H1 (cell line): ENCODE measurements at places on chromosomes 3 and 15. TPM values are rescaled to one million over a fixed set of nuclear protein-coding genes. Genes with fewer than 3 reads are reported as not detected.

DNA sequence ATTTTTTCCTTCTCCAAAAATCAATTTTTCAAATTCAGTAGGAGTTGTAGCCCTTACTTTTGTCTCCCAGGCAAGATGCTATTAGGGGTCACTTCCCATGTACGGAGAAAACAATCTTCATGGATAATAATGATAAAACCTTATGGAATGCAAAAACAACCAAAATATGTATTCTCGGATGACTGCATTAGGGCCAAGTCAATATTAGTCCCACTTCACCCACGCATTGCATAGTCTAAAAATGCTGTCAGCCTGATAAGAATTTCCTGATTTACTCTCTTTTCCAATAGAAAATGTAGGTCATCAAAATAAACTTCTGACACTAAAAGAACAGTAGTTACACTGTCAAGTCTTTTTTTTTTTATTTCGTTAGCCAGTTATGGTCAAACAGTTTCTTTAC is 2.7 kb downstream of the VGLL3 start:
- no peak for DNase-seq

DNA sequence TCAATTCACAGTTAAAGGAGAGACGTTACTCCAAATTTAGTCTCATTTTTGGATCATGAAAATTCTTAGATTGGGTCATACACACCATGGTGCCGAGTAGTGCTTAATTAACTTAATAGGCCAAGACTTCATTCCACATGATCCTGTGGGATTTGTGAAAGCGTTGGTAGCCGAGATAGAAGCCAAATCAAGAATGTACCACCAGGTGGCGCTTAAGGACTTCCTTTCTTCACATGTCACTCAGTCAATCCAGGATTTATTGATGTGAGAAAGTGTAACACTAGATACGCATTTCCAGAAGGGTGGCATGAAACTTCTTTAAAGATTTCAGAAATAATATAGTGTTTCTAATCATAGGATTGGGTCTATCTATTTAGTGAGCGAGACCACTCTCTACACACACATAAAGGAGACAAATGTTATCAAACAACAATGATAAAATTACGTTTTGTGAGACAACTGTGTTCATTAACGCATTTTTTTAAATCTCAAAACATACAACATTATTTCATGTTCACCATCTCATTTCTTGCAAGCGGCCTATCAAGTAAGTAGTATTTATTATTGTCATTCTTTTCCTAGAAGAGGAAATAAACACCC is 436.1 kb downstream of the CHL1 start:
- peak; percentile 51 for DNase-seq

GRCh38 chr3:64150623-64151207 is 74.6 kb downstream of the PRICKLE2 start:
- DNase-seq = no peak

GRCh38 chr3:186929685-186930084 is 641 bp upstream of the ST6GAL1 start:
- DNase-seq = no peak

DNA sequence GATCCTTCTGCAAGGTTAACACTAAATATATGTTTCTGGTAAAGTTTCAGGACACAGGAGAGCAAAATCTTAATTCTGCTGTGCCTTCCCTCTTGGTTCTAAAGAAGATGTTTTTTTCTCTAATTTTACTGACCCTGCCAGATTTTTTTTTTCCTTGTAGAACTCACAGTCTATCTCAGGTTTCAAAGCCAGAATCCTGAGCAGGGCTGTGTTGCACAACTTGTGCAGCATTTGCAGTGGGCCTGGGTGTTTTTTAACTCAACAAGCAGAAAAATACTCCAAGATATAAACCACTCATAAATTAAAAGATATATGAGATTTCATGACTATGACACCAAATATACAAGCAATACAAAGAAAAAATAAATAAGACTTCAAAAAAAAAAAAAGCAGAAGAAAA is 40.2 kb upstream of the ARF4 start:
- DNase-seq = no peak

GRCh38 chr3:130772129-130772528 is 25.5 kb upstream of the PIK3R4 start:
- no peak for DNase-seq

- DNase-seq = no peak
Observed at GRCh38 chr3:129596194-129597086, 10.0 kb downstream of the PLXND1 start.

- DNase-seq = peak; percentile 1
Observed at GRCh38 chr15:35481992-35482391, 64.0 kb downstream of the DPH6 start.

DNA sequence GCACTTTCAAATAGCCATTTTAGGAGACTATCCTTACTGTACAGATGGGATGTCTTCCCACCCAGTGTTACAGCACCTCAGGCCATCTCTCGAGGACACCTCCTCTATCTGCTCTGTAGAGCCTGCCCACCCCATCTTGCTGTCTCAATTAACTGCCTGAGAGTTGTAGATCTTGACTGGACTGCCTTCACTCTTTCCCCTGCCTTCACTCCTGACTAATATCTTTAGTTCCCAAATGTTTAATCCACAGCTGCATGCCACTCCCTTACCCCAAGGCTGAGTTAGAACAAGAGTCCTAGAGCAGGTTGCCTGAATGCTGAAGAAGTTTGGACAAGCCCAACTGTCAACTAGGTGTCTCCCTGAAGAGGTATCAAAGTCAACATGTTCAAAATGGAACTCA is 1.3 kb upstream of the PP2D1 start:
- DNase-seq = no peak

DNA sequence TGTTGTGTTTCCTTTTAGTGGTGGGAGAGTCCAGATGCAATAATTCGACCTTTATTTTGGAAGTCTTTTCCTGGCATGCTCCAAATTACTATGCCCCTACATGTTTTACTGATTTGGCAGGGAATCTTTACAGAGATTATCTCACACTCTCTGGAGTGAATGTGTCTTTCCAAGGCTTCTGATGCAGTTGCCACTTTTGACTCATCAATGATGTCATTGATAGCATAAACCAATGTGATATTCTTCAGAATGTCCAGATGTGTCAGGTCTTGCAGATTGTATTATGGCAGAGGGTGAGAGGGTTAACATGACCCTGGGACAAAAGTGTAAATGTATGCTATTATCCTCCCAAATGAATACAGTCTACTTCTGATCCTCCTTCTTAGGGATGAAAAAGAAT is 9.7 kb downstream of the RTP4 start:
- no peak for DNase-seq

DNA sequence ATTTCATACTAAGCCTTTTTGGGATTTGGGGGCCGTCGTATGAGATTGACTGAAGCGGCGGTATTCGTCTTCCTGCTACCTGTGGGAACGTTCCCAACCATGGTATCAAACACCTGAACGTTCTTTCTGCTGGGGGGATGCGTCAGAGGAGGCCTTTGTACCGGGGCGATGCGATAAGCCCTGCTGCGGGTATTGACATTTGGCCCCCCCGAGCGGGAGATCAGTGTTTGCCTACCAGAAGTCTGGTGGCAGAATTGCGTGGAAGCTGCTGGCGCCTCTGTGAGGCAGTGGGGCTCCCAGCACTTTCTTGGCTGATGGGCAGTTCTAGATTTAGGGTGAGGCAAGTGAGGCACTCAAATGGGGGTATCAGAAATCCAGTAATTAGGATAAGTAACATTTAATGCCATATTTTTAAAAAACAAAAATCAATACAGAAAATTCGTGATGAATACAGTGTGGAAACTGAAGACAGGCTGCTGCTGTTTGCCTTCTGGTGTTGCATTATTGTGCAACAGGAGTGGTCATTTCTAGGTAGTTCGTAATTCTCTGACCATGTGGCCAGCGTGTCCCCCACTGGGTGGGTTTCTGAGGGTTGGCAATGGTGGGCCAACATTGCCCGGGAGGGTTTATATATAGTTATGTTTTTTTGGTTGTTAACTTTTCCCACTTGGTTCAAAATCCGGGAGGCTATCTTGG is 12.7 kb downstream of the TRPM1 start:
- no peak for DNase-seq

Gene TTLL13
- total RNA-seq = 0.19 TPM in 1 of 2 replicates, not detected in the other

Gene PRR20G
- total RNA-seq = not detected in 2 replicates

Gene PCNP
- 188 and 192 TPM in 2 replicates for total RNA-seq

Gene SRGAP3
- 9.4 and 11.4 TPM in 2 replicates for total RNA-seq

Gene PIERCE2
- total RNA-seq = 1.4 and 2.7 TPM in 2 replicates

Gene IFT80
- 22.4 and 25.9 TPM in 2 replicates for total RNA-seq

Gene PPP4R2
- 89.9 and 91.9 TPM in 2 replicates for total RNA-seq

Gene LRRN1
- 199 TPM in 2 replicates for total RNA-seq

Gene CYP1A2
- not detected in 2 replicates for total RNA-seq
